ENCODE measurements at places on chromosomes 1 and 21.

GRCh38 chr1:23638786-23639241, 52.8 kb upstream of the RPL11 start:
- DNase-seq = no peak

DNA sequence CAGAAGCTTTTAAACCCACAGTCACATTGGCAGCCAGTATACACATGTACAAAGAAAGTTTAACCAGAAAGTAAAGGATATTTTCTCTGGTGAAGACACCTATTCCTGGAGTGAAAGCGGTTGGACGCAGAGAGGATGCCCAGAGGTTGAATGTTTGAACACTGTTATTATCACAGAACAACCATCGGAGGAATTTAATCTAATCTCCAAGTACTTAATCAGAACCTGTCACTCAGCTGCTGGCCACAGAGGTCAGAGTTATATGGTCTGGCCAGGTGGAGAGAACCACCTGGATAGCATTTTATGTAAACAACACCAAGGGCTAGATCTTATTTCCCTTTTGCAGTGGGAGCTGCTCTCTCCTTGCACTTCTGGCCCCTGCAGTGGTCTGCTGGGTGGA, 29.4 kb downstream of the SPATA46 start:
- no peak for DNase-seq

GRCh38 chr1:50724626-50725286, 235.3 kb downstream of the FAF1 start:
- DNase-seq = no peak

GRCh38 chr21:16330082-16330907, 600.5 kb downstream of the USP25 start:
- no peak for DNase-seq

DNA sequence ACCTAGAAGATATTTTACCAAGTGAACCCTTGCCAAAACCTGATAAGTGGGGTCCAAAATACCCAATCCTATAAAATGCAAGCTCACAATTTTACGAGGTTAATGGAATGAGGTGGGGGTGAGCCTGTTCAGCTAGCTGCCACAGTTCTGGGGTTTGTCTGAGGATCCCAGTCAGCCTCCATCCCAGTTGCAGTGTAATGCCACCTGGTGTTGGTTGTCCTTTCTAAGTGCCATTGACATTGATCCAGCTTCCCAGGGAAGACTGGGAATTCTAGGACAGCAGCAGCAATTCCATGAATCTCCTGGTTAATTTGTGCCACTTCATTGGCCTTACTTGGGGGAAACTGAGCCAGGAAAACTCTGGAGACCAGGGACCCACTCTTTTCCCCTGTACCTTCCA, 298.3 kb downstream of the RWDD3 start:
- DNase-seq = no peak

Measured in stimulated activated CD4-positive, alpha-beta T cell treated with anti-CD3 and anti-CD28 coated beads, Interleukin-1b, Interleukin-23, amount 100 ng/mL, for 1 hour (primary cell).